ENCODE measurements at places on chromosomes 3 and 15.
A peak's percentile ranks its signal among the peaks of the same experiment; 100 is the strongest.

DNA sequence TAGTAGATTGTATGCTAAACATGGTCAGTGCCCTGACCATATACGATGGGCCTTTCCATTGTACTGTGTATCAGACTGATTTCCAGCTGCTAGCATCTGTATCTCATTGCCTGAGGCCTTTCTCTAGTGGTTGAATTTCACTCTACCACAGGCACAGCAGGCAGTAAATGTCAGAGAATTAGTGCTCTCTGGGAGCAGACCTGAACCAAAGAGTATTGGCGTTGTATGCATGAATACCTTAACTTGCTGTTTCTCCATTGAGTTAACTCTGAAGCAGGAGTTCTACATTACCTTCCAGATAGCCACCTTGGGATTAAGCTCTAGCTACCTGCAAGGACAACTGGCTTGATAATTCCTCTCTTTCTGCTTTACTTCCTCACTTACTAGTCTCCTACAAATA lies 439.2 kb upstream of the EPHA3 start:
- DNase-seq, result no peak

DNA sequence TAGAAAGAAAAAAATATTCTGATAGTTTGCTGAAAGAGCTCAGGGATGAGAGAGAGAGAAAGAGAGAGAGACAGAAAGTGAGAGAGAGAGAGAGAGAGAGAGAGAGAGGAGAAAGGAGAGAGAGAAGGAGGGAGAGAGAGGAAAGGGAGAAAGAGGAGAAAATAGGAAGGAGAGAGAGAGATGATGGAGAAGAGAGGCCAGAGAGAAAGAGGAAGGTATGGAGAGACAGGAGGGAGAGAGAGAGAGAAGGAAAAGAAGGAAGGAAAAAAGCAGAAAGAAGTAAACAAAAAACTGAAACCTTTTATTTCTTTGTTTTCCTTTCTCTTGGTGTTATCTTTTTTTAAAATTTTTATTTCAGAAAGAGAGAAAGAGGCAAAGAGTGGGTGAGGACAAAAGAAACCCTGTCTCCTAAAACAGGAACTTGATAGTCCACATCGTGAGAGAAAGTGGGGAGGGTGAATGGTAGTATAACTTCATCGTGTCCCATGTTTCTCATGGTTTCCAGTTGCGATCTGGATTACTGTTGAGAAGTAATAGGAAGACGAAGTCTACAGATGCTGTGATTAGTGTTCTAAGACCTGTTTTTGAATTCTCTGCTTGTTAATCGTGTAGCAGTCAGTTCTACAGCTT lies 279.7 kb downstream of the LPP start:
- no peak for DNase-seq

GRCh38 chr3:191774485-191774884 lies 313.5 kb downstream of the PYDC2 start:
- no peak for DNase-seq

- no peak for DNase-seq
These were observed 26.6 kb downstream of the ACKR4 start for GRCh38 chr3:132623646-132624045.

GRCh38 chr3:18216996-18217395 lies 208.1 kb downstream of the SATB1 start:
- DNase-seq, result no peak

DNA sequence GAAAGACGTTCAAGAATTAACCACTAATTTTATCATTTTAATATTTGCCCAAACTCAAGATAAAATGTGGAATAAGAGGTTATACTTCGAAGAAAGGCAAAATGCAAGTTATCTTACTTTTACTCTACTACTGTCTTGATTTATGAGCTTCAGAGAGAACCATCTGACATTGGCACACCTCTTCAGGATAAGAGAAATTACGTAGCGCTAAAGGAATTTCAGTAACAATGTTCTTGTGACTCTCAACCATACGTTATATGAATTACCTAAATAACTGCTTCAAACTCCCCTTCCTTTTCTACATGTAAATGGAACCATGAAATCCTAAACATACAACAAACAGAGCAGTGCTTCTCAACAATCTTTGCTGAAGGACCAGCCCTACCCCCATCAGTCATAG lies 96.8 kb downstream of the ZNF385D start:
- DNase-seq, result no peak

DNA sequence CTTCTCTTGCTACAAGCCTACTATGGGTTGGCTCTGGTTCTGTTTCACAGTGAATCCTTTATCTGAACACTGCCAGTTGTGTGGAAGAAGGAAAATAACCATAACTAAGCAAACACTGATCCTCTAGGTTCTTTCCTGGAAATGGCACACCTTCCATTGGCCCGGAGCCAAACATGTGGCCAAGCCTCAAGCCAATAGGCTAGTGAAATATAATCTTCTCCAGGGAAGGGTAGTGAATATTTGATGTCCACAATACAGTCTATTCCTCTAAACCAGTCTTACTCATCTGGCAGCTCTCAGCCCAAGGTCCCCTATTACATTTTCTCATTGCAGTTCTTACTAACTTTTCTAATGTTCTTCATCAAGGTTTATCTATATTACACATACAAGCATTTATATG lies 921.3 kb downstream of the TUSC7 start:
- DNase-seq, result no peak

- DNase-seq, result no peak
These were observed 8.1 kb upstream of the GAP43 start for GRCh38 chr3:115615001-115615814.

GRCh38 chr3:57512166-57512565 lies 32.0 kb downstream of the DNAH12 start:
- DNase-seq, result no peak

DNA sequence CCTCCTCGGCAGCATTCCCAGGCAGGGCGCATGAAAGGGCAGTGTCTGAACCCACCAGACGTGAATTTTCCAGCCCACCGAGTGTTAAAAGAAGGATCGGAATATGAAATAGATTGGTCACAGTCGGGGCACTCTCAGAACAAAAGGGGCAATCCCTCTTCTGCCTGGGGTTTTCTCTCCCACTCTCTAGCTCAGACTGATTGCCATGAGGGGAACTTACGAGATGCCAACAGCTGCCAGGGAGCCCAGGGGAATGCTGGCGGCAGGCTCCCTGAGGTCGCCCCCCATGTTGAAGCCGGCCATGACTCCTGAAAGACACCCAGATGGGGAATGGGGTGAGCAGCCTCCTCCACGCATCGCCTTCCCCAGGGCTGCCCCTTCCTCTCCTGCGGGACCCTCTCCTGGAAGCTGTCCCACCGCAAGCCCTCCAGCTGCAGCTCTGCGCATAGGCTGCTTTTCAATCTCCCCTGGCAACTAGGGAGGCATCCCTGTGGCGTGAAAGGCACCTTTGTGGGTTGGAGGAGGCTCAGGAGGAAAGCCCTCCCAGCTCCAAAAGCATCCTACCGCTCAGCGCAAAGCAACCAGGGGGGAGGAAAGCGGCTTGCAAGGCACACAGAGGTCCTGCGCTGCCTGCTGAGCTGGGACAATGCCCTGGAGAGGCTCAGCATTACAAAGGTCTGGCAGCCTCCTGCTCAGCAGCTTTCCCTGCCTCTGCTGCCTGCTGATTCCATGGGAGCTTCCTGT lies 64.8 kb upstream of the HEG1 start:
- DNase-seq, result no peak

GRCh38 chr3:112333381-112334317 lies 693 bp downstream of the CD200 start:
- no peak for DNase-seq

GRCh38 chr3:196559826-196560225 lies 8.5 kb downstream of the WDR53 start:
- no peak for DNase-seq

- no peak for DNase-seq
These were observed 81.2 kb upstream of the GOLGA8J start for GRCh38 chr15:30001602-30002001.

GRCh38 chr3:61872077-61872706 lies 310.8 kb downstream of the PTPRG start:
- DNase-seq, result no peak

DNA sequence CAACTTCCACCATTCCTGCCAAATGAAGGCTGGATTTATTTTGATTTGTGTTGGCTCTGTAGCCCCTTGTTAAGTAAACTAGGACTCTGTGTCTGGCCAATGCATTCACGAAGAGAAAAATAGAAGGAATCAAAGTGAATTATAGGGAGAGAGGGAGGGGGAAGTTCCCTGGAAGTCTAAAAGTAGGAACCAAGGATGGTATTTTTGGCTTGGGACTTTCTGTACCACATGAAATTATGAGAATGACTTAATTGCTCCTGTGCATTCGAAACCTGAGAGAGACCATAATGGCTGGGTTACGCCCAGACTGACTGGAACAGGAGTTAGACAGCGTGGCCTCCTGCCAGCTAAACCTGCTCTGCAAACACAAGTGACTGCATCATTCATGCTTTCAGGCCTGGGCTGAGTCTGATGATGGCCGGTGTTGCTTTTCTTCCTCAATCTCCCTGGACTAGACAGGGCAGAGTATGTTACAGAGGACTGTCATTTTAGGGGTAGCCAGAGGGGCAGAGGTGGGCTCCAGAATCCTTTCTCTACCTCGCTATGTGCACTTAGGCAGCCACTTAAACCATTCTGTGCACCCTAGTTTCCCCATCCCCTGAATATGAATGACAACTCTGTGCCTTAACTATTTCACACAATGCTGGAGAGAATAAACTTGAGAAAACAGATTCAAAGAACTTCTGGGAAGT lies 58.9 kb downstream of the MYO1E start:
- peak; percentile 39 for DNase-seq

DNA sequence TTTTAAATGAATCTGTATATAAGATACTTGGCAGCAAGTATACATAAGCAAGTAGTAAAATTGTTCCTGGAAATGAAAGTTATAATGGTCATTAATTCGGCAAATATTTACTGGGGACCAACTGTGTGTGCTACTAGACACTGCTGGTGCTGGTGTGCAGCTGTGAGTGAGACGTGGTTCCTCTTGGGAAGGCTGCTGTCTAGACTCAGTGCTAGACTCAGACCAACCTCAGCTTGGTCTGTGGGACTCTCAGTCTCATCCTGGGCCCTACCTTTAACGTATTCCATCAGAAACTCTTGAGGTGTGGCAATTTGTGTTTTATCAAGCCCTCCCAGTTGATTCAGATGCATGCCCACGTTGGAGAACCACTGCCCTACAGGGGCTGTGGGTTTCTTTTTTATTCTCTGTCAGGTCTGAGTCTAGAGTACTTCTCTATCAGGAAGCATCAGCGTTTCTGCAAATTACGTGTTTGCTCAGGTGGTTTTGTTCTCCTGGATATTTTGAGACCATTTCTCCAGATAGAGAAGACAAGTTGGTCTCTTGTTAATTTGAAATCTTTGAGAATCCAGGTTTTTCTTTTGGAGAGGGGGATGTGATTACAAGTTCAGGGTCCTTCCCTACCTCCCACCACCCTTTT lies 6.8 kb downstream of the TLNRD1 start:
- DNase-seq, result no peak

DNA sequence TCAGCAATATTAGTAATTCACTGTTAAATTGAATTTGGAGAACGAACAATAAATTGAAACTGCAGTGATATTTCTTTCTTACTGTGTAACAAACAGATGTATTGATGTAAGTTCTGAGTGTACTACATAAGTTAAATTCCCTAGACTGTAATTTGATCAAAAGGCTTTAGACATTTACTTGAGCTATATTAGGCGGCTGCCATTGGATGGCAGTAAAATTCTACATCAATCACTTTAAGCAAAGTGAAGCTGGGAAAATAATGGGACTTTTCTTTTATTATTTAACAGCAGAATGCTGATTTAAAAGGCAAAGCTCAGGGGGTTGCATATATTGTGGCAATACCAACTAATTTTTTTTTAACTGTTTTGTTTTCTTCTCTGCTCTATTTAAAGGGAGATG lies 212.6 kb upstream of the PLSCR5 start:
- DNase-seq, result peak; percentile 65

DNA sequence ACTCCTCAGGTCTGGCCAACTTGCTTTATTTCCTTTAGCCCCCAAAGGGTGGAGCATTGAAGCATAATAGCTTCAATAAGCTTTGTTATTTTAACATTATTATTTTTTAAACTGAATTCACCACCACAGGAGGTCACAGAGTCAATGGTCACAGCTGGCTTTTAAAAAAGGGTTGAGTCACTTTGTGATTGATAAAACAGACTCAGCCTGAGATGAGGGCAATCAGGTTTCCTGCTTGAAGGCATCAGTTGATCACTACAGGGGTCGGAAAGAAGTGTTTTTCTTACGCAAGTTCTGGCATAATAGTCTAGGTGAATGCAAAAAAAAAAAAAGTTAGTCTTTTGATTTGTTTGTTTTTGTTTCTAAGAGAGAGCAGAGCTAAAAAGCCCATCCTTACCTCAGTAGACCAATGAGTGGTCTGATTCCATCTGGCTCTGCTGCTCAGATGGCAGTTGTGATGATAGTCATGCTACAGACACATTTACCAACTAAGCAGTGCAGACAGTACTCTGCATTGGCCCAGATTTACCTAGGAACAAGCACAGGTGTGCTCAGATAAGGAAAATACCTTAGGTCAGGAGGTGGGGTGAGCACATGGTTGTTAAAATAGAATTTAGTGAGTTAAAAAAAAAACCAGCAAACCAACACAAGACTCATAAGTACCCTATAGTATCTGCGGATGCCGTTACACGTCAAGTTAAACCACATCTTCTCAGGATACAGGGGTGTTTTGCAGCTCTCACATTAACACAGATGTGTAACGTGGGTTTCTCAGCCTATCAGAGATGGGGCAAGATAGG lies 22.6 kb downstream of the ZNF80 start:
- DNase-seq, result no peak

DNA sequence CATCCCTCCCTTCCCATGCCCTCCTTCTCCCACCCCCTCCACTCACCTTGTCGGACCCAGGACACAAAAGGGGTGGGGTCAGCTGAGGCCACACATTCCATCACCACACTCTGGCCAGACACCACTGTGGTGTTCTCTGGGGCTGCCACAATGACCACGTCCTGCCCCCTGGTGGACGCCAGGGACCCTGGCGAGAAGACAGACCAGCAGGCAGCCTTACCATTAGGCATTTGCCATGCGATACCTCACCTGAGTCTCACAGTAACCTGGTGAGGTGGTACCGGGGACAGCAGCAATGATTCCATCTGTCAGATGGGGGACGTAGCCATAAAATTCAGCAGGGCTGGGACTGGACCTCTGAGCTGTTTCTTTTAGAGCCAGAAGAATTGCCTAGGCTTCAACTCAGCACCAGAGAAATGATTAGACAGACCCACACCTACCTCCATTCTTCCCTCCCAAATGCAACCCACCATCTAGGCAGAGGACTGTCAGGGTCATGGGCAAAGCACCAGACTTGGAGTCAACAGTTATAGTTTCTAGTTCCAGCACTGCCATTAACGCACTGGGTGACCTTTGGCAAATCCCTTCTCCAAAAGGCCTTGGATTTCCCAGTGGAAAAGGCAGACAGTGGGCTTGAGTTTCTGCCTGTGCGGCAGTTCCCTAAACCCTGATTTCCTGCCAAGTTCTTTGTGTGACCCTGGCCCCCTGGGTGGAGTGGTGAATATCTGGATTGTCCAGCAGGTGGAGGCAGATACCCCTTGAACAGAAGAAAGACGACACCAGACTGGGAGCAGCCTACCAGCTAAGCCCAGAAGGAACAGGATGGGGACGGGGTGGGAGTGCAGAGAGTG lies 21.8 kb downstream of the IGDCC4 start:
- DNase-seq, result peak; percentile 57

Data from NCI-H526 (cell line).